ENCODE measurements at places on chromosomes 7 and 10. TPM values are rescaled to one million over a fixed set of nuclear protein-coding genes. Genes with fewer than 3 reads are reported as not detected.

DNA sequence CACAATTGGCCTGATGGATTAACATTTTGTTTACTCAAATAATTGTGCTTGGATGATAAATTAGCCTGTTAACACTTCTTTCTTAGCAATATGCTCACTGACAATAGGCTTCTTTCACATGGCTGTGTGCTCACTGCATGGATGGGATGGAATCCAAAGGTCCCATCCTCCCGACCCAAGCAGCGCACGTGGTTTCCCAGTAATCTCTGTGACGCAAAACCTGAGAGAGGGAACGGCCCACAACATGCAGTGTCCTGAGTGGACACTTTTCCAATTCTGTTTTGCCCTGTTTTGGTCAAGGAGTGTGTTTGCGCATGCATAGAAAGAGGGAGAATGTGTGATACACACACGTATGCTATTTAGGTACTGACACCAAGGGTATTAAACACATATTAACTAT, 42.1 kb upstream of the RASGEF1A start:
- ATAC-seq = no peak

- ATAC-seq = no peak
Observed at GRCh38 chr10:90350122-90350521, 507.7 kb downstream of the HTR7 start.

LRRD1 gene
- not detected for total RNA-seq

GRCh38 chr10:10613656-10614244, 403.9 kb upstream of the CELF2 start:
- ATAC-seq = no peak

DNA sequence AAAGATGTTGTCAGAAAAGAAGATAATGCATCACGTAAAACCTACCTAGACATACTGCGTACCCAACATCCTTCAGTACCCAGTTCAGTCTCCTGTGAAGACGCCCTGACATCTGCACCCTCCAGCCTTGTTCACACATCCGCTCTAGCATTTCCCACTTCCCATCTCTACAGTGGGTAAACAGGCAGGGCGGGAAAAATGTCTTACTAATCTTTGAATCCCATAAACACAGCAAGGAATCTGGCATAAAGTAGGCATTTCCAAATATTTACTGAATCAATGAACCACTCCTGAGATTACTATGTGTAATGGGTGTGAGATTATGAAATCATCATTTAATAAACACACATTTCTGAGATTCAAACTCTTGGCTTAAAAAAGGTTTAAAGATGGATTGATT, 132.8 kb downstream of the GLI3 start:
- ATAC-seq = no peak

DNA sequence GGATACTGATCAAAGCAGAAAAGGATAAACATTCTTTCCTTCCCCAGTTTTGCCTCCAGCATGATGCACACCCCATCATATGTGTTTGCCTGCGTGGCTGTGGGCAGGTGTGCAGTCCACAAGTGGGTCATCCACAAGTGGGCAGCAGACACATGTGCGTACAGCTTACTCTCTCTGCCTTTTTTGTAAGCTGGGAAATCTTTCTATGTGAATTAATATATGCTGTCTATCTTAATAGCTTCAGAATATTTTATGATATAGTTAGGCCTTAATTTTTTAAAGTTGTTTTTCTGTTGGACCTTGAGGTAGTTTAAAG, 80.1 kb downstream of the INPP5A start:
- ATAC-seq = no peak

MSRB2 gene
- 17.1 TPM for total RNA-seq

- no peak for ATAC-seq
Observed at GRCh38 chr10:85611746-85612377, 754.7 kb downstream of the GRID1 start.

BET1 gene
- 12.2 TPM for total RNA-seq

CARD11 gene
- 0.80 TPM for total RNA-seq

DNA sequence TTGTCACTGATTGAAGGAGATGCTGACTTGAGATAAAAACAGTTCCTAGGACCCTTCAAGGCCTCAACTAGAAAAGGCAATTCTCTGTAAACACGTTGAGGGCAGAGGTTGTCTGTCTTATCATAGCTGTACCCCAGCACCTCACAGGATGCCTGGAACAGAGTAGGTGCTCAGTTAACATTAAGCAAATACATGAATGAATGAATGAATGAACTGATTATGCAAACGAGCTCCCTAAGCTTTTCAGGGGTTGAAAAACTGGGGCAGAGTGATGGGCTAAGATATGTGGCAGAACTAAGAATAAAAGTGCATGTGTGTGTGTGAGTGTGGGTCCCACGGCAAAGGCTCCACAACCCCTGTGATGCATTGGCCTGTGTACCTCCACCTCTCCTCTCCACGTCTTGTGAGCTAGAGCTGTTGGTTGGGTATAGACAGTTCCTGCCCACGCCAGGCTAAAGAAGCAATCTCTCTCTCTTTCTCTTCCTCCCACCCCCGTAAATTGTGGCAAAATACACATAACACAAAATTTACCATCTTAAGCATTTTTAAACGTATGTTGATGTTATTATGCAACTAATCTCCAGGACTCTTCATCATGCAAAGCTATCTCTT, 20.9 kb upstream of the SMC3 start:
- no peak for ATAC-seq

GRCh38 chr7:95730493-95731280, 41.7 kb upstream of the DYNC1I1 start:
- ATAC-seq = no peak

DNA sequence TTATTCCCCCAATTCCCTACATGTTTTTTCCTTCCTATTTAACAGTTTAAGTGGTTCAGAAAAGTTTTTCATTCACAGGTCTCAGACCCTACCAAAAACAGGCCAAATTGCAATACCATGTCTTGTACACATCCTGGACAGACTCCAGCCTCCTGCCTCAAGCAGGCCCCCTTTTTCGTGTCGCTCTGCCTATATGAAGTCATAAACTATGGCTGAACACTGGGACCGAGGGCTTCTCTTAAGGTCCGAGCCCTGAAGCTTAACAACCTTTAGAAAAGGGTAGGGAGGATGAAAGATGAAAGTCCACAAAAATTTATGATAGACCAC, 1.4 kb downstream of the FBXW4 start:
- peak; percentile 3 for ATAC-seq

CCDC71L gene
- 7.1 TPM for total RNA-seq

GRCh38 chr7:47588704-47589225, 6.9 kb upstream of the TNS3 start:
- ATAC-seq = peak; percentile 44

GRCh38 chr7:112076324-112076723, 129.9 kb downstream of the DOCK4 start:
- no peak for ATAC-seq

PTPN20 gene
- 1.8 TPM for total RNA-seq

GRCh38 chr10:96337106-96337505, 21.7 kb downstream of the OPALIN start:
- ATAC-seq = no peak

NCF1 gene
- total RNA-seq = 2.7 TPM

- ATAC-seq = no peak
Observed at GRCh38 chr7:158529181-158530096, 58.2 kb downstream of the PTPRN2 start.

- no peak for ATAC-seq
Observed at GRCh38 chr10:132344386-132344785, 12.4 kb downstream of the LRRC27 start.

DNA sequence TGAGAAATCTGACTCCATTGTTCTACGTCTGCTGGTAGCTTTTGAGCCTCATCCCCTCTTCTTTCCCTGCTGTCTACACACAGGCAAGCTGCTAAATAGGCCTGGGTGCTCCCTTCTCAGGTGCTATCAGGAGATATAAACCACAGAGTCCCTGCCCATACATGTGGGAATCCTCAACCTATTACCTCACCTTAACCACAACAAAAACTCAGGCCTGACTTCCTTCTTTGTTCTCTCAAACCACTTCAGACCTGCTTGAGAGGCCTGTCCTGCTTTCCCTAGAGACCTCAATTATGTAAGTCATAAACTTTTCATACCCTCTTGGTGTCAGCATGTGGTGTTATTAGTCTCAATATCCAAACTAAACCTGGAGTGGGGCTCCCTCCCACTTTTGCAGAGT, 75.0 kb upstream of the MAGI2 start:
- ATAC-seq = peak; percentile 50

ANKRD61 gene
- not detected for total RNA-seq

Measured in esophagus mucosa (tissue), 1 donor.